ENCODE measurements at places on chromosomes 16 and 17.

- DNase-seq: no peak
Measured at GRCh38 chr16:21950782-21951521, 2.2 kb upstream of the UQCRC2 start.

- DNase-seq: no peak
Measured at GRCh38 chr17:30300818-30301217, 9.1 kb upstream of the BLMH start.

DNA sequence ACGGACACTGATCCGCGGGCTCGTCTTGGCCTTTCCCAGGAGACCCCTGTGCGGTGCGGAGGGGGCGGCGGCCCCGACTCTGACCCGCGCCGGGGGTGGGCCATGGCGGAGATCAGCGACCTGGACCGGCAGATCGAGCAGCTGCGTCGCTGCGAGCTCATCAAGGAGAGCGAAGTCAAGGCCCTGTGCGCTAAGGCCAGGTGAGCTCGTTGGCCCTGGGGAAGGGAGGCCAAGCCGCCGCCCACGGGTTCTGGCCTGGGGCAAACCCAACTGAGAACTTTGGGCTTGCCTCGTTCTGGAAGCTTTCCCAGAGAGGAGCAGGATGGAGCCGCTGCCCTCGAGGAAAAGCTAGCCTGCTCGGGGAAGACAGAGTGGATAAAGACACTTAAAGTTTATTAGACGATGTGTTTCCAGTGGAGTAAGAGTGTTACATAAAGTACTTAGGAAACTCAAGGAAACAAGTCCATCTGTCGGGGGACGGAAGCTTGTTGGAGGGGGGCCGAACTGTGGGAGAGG lies 540 bp downstream of the PPP4C start:
- no peak for DNase-seq

DNA sequence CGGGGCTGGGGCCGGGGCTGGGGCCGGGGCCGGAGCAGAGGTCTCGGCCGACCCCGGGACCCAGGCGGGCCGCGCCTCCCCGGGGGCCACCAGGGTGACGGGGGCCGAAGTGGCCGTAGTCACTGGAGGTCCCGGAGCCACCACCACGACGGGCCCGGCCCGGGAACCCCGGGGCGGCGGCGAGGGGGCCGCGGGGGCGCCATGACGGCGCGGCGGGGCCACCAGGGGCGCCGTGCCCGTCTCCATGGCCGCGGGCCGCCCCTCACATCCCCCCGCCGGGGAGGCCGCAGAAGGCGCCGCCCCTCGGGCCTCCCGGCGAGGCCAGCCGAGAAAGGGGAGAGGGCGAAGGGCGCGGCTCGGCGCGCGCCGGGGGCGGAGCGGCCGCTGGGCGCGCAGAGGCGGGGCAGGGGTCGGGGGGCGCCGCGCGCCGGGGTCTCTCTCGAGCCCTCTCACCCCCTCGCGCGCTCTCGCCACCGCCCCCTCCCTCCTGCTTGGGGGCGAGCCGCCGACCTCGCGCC lies 297 bp downstream of the TBC1D10B start:
- DNase-seq: no peak

GRCh38 chr16:81446907-81447268 lies 2.3 kb downstream of the CMIP start:
- DNase-seq: no peak

DNA sequence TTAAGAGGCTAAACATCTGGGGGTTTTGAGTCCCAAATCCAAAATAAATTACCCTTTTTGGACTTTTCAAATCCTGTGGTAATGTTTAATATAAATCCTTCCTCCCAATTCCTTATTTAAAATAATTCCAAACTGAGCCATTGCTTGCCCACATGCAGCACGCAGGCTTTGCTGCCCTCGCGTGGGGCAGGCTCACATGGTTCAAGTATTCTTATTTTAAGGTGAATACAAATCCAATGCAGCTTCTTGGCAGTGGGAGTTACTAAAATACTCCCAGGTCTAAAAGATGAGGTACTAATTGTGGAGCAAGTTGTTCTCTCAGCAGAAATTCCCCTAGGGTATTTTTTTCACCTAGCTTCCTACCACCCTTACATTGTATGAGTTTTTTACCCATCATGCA lies 33.0 kb downstream of the CYB561 start:
- no peak for DNase-seq

DNA sequence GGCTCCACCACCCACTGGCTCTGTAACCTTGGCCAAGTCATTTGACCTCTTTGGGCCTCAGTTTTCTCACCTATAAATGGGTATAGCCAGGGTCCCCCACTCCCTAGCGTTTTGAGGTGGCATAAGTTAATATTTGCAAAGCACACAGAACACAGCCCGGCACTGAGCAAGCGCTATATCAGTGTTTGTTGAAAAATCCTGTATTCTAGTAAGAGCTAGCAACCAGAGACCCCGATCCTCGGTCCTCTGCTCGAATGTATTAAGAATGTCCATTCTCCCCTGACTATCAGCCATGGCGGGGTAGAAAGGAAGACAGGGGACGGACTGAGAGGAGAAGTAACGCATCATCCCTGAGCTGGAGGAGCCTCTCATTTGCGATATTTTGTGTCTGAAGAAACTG lies 131.2 kb downstream of the IRF8 start:
- DNase-seq: no peak

DNA sequence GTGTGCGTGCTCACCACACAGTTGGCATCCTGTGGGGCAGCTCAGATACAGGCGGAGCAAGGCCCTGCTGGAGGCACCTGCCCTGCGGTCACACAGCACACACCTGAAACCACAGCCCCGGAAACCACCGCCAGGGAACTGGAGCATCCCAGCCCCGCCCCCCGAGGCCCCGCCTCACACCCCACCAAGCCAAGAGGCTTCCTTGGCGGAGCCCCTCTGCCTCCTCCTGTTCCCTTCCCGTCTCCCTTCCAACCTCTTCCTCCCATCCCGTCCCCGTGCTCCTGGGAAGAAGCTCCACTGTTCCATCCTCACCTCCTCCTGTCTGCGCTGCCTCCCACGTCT lies 205.5 kb downstream of the NTN1 start:
- no peak for DNase-seq

- no peak for DNase-seq
Measured at GRCh38 chr16:21654881-21655280, 2.5 kb upstream of the IGSF6 start.

DNA sequence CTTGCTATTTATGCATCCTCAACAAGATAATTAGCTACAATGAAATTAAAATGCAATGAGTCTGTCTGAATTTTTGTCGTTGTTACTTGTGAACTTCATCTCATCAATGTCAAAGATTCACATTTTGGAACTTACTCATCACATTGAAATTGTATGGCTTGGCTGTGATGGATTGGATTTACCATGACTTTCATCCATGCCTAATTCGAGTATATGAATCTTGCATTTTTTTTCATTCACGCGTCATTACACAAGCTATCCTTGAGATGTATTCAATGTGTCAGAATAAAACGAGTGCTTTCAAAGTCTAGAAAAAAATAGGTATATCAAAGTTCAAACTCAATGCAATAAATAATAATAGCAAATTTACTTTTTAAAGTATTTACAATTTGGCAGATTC lies 265.3 kb downstream of the MAP2K6 start:
- no peak for DNase-seq
